ENCODE measurements at places on chromosomes 11 and 22. TPM values are rescaled to one million over a fixed set of nuclear protein-coding genes. Genes with fewer than 3 reads are reported as not detected.

The OR5P2 gene
- 0.18 TPM for total RNA-seq

The MUC6 gene
- total RNA-seq, result 5.0 TPM

The PYGM gene
- total RNA-seq, result 136 TPM

The ISX gene
- total RNA-seq, result 0.06 TPM

The APOA1 gene
- total RNA-seq, result 29.8 TPM

The NADSYN1 gene
- 51.4 TPM for total RNA-seq

The WNT11 gene
- 30.8 TPM for total RNA-seq

The TRIM48 gene
- total RNA-seq, result not detected

The PNPLA5 gene
- not detected for total RNA-seq

The MS4A2 gene
- 0.47 TPM for total RNA-seq

The ANGPTL5 gene
- total RNA-seq, result not detected

The P2RY2 gene
- total RNA-seq, result 6.0 TPM

The XRCC6 gene
- total RNA-seq, result 186 TPM

The GLB1L2 gene
- total RNA-seq, result 9.2 TPM
